ENCODE measurements at places on chromosomes 5 and 9.

GRCh38 chr9:20325008-20325407 lies 297.3 kb downstream of the MLLT3 start:
- no peak for DNase-seq

DNA sequence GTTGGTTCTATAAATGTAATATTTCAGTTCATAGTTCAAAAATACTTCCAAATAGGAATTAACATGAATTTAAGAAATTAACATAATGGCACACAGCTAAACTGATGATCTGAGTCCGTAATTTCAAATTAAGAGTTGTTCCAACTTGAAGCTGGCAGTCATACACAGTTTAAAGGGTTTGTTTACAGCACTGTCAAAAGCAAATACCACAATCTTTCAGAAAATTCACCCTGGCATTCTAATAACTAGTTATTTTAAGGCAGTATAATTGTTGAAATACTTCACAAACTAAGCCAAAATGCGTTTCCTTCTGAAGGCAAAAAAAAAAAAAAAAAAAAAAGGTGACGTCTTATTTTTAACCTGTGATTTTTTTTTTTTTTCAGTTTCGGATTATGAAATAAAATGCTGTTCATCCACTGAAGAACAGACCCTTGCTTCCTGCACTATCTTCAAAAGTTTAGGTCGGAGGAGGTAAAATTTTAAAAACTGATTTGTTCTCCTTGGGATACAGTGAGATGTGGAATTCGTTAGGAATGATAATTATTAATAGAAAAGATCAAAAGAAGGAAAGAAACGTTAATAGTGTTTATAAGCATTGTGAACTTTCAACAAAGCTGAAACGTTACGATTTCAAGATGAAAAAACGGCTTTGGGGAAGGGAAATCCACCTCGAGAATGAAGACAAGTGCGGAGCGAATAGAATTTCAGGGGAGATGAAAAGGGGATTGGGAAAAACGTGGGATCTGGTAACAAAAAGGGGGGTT lies 850 bp downstream of the IL6ST start:
- DNase-seq: no peak

- DNase-seq: peak; percentile 22
Observed at GRCh38 chr9:126883636-126884035, 23.2 kb downstream of the ZBTB34 start.

- no peak for DNase-seq
Observed at GRCh38 chr5:2143646-2144353, 261.1 kb upstream of the IRX4 start.

DNA sequence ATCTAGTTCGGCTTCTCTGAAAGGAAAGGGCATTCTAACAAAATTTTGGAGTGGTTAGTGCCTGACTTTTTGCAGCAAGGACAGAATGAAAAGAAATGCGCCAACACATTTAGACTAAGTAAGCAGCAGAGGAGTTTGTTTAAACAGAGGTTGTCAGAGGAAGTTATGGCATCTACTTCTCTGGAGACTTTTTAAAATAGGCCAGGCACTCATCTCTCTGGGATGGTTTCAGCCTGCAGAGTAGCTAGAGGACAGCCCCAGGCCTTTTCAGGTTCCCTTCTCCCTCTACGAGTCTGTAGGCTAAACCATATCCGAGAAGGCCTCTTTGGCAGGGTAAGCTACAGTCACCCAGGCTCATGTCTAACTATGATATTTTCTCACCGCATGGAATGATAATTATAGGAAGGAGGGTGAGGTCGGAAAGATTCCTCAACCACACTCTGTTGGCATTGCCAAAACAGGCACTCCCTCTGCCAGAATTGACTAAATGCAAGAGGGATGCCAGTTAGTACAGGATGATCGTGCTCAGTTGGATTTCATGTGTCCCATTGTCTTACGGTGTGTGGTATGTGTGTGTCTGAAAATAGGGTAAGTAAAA lies 1.4 kb upstream of the CTXN3 start:
- DNase-seq: no peak

DNA sequence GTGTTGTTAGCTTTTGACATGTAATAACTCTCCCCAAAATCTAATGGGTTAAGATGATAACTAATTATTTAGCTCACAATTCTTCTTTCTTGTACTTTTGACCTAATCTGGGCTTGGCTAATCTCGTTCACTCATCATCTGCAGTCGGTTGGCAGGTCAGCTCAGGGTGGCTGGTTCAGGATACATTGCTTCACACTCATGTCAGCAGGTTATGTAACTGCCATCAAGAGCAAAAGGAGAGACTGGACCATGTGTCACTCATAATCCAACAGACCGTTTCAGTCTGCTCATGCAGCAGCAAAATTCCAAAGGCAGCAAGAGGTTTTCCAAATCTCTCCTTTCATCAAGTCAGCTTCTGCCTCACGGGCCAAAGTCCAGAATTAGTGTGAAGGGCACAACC lies 998.4 kb upstream of the CTNND2 start:
- DNase-seq: no peak

DNA sequence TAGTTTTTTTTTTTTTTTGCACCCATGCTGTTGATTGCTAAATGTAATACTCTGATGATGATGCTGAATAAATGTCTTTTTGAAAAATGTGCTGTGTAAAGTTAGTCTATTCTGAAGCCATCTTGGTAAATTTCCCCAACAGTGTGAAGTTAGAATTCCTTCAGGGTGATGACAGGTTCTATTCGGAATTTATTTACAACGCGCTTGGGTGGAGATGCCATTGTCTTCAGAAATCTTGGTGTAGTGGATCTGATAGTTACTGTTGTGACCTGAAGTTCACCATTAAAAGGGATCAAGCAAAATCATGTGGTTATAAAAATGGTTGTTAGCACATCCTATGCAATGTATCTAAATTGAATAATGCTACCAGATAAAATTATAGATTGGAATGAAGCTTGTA lies 36.3 kb upstream of the DMRT1 start:
- DNase-seq: no peak

- DNase-seq: no peak
Observed at GRCh38 chr5:107467137-107467932, 203.4 kb downstream of the EFNA5 start.

DNA sequence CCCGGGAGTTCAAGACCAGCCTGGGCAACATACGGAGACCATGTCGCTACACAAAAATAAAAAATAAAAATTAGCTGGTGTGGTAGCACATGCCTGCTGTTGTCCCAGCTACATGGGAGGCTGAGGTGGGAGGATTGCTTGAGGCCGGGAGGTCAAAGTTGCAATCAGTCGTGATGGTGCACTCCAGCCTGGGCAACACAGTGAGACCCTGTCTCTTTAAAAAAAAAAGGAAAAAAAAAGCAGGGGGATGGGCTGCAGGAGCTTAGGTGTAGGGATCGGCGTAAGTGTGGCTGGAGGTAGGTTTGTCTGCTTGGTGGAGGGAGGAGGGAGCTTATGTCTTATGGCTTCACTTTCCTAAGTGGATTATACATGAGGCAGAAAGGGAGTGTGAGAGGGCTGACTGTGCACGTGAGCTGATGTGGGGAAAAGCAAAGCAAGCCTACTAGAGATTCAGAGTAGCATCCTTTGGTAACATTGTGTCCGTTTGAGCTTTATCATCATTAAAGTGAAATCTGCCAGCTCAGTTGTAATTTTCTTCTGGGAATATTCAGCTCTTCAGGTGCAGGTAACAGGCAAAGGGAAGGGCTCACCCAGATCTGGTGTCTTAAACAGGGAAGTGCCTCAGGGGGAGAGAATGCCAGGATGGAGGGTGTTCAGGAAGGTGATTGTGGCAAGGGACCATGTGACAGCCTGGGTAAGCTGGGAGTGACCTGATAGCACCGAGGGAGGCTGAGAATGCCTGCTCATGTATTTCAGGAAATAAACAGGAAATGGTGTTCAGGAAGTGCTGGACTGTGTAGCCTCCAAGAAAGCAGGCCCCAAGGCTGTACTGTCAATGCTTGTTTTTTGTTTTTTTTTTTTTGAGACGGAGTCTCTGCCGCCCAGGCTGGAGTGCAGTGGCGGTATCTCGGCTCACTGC lies 17.6 kb upstream of the SETX start:
- peak; percentile 13 for DNase-seq

DNA sequence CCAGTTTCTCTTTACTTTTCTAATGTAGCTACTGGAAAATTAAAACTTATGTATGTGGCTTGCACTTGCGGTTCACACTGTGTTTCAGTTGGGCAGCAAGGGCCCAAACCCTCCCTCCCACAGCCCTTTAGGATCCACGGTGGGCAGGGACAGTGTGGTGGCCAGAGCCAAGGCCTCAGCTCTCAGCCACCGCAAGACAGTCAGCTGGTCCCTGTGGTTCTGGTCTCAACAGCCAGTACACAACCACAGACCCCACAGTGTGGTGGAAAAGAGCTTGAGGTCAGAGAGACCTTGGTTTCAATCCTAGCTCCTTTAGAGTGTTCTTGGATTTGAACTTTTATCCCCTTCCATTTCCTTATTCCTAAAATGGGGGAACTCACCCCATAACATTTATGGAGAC lies 153.0 kb upstream of the SMIM23 start:
- no peak for DNase-seq

- DNase-seq: peak; percentile 95
Observed at GRCh38 chr5:142325725-142326479, 1.1 kb upstream of the SPRY4 start.
